SJSA1 (cell line): ENCODE measurements at places on chromosomes 16 and 17. TPM values are rescaled to one million over a fixed set of nuclear protein-coding genes. Genes with fewer than 3 reads are reported as not detected.

DNA sequence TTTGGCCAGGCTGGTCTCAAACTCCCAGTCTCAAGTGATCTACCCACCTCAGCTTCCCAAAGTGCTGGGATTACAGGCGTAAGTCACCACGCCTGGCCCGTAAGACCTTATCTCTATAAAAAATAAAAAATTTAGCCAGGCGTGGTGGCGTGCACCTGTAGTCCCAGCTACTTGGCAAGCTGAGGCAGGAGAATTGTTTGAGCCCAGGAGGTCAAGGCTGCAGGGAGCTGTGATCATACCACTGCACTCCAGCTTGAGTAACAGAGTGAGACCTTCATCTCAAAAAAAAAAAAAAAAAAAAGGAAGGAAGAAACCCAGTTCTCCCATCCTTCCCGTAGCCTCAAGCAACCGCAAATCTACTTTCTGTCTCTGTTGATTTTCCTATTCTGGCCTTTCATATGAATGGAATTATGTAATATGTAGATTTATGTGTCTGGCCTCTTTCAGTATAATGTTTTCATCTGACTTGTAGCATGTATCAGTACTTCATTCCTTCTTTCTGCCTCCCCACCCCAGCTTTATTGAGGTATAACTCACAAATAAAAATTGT is 11.2 kb downstream of the CASC3 start:
- DNase-seq = no peak

DNA sequence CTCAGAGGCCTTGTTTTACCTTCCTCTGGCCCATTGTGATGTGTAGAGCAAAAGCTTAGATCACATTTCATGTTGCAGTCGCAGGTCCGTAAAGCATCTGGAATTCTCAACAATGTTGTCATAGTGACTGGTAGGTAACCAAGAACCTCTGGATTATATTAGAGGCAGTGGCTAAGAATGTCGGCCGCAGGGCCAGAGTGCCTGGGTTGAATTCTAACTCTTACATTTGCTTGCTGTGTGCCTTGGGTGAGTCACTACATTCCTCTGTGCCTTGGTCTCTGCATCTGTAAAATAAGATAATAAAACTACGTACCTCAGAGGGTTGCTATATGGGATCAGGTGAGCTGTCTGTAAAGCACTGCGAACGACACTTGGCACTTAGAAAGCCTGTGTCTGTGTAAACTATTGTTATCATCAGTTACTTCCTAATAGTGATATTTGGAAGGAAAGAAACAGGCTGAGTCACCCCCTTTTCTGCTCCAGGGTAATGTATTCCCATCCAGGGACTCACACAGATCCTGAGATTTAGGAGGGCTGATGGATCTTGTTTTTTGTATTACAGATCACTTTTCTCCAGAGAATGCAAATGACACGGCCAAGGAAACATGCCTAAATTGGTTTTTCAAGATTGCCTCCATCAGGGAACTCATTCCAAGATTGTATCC is 52.2 kb downstream of the VPS35L start:
- DNase-seq = no peak

GRCh38 chr16:7983676-7984075 is 606.6 kb downstream of the TMEM114 start:
- no peak for DNase-seq

GRCh38 chr17:20896153-20896649 is 146.6 kb downstream of the USP22 start:
- no peak for DNase-seq

DNA sequence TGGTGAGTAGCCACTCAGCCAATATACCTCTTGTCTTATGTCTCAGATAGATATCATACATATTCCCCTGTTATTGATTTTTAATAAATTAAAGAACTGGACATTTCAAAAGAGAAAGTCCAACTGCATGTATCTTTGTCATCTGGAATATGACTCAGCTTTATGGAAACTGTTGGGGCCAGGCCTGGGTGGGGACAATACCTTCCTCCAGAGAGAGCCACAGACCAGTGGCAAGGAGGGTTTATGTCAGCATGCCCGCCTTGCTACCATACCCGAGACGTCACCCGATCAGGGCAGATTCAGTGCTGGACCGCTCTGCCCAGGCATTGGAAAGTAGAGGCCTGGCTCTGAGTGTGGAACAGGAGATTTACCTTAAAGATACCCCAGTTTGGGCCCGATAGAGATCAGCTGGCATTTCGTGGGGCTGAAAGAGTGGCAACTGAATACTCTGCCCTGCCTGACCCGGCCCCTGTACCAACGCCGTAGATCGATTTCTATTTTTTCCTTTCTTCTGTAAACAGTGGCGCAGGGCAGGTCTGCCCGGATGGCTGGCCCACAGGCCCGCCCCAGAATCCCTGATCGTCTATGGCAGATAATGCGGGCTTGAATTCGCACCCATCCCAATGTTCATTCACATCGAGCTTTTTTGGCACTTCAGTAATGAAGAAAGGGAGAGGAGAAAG is 158.6 kb downstream of the SALL1 start:
- DNase-seq = no peak

DNA sequence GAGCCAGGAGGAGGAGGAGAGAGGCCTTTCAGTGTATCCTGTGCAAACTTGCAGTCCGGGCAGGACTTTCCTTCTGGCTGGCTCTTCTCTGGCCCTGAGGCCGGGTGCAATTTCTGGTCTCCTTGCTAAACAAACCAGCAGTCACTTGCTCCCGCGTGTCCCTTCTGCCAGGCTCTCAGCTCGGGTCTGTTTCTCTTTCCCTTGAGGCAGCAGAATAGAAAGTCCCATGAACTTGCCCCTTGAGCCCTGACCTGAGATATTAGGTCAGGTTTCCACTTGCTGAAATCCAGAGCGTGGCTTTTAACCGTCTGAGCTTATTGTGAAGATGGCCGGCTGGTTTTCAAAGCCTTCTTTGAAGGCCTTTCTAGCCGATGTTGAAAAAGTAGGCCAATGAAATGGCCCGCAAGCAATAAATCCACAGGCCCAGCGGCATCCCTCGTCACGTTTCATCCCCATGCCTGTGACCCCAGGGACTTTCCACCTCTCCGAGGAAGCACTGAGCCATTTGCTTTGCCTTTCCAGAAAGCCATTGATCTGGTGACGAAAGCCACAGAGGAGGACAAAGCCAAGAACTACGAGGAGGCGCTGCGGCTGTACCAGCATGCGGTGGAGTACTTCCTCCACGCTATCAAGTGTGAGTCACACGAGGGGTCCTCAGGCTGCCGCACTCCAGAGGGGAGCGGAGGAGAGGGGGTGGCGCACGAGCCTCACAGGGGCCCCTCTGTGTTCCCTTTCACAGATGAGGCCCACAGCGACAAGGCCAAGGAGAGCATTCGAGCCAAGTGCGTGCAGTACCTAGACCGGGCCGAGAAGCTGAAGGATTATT is 4.5 kb downstream of the VPS4A start:
- peak; percentile 34 for DNase-seq

GRCh38 chr16:19330841-19331397 is 45.4 kb downstream of the CLEC19A start:
- DNase-seq = peak; percentile 4

DNA sequence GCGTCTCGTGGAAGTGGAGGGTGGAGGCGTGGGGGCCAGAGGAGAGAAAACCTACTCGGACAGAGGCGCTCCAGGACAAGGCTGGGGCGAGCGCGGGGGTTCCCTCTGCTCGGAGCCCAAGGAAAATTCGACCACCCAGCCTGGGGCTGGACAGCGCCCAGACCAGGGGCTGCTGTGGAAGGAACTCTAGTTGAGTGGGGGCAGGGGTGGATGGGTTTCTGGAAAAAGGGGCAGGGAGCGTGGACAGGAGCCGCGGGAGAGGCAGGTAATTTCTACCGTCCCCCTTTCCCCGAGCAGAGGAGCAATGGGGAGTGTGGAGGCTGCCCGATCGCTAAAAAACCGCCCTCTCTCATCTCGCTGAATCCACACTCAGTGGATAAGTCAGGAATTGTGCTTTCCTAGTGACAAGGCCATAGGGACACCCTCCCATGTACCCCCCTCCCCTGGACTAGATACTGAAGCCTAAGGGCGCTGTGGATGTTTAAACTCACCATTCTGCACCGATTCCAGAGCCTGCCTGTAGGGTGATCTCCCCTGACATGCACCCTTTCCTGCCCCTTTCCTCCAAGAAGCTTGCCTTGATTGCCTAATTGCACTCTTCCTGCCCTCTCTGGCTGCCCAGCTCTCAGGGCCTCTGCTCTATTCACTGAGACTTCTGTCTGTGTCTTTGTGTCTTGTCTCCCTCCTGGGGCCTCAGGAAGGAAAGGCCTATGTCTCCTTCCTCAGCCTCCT is 90.7 kb upstream of the TMEM97 start:
- no peak for DNase-seq

DNA sequence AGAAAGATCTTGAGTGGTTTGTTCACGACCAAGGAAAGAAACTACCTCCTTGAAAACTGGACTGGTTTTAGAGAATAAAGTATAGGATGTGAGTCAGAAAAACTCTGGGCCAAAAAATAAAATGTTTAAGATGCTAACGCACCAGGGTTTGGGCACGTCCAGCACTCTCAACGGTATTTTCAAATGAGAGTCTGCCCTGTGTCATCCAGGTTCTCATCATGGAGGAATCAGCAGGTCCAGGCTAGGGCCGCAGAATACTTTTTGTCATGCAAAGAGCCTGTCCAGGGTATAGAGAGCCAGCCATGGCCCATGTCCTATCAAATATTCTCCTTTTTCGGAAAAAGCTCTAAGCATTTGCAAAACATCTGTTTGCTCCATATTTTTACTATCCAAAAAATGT is 2.4 kb downstream of the NXN start:
- no peak for DNase-seq

GRCh38 chr17:47878203-47879027 is 17.6 kb upstream of the SP2 start:
- no peak for DNase-seq

DNA sequence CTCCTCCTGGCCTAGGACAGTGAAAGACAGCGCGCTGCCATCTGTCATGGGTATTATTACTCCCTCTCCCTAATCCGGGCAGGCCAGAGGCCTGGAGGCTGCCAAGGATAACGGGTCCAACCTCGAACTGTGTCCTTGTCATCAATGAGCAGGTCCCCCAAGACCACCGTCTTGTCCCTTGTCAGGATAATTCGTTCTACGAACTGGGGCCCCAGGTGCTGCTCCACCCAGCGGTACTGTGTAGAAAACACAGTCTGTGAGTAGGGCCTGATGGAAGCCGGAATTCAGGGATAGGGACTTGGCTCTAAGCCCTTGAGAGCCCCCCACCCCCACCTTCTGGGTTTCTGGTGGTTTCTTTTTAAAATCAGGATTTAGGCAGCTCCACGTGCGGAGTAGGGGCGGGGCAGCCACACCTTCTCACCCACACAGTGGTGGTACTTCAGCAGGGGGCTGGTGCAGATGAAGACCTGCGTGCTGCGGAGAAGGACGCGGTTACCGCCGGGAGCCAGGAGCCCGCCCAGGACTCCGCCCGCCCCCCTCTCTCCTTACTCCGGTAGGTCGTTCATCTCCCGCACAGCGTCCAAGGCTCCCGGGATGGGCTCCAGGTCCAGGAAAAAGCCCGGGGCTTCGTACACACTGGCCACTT is 787 bp downstream of the NT5C start:
- DNase-seq = peak; percentile 87

GRCh38 chr16:9159839-9160550 is 68.6 kb downstream of the HAPSTR1 start:
- peak; percentile 53 for DNase-seq

GRCh38 chr17:6173653-6174052 is 103.5 kb downstream of the WSCD1 start:
- no peak for DNase-seq

DNA sequence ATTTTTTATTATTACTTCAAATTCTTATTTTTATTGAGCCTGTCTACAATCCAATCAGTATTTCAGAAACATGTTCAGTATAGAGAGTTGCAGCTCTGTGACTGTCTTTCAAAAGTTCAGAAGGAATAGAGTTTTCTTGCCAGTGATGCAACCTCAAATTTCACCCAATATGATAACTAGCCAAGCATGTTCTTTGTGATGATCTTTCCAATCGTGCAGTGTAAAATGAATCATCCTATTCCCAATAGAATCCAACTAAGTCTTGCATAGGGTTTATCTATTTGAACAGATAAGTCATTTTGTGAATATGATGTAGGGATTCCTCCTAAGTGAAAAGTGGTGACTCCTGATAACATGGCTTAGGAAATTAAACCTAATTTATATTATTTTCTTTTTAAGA is 937.8 kb downstream of the KCNJ2 start:
- no peak for DNase-seq

GRCh38 chr17:41873559-41874292 is 8.5 kb upstream of the KLHL11 start:
- no peak for DNase-seq

DCXR gene
- total RNA-seq = 128 and 176 TPM in 2 replicates

NPIPB2 gene
- total RNA-seq = 0.53 TPM in 1 of 2 replicates, not detected in the other

CDK5R1 gene
- 2.5 and 2.9 TPM in 2 replicates for total RNA-seq

ASPHD1 gene
- total RNA-seq = 3.7 and 8.8 TPM in 2 replicates

WNT9B gene
- total RNA-seq = not detected in 2 replicates
